NCI-H1105 (cell line): ENCODE measurements at places on chromosomes 7 and 10.

- no peak for DNase-seq
These were observed 9.2 kb downstream of the CPSF4 start for GRCh38 chr7:99447943-99448342.

DNA sequence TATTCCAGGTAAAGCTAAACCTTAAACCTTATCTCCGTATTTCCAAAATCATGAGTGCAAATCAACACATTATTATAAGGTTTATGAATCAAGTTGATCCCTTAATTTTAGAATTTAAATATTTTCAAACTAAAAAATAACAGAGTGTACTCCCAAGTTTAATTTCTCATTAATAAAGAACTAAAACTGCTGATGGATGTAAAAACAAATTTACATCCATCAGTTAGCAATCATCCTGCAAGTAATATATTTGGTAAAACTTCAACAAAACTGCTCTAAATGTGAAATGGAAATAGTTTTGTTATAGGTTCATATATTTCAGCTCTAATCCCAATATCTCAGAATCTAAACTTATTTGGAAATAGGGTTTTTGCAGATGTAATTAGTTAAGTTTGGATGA lies 71.3 kb upstream of the ZNF804B start:
- no peak for DNase-seq

- DNase-seq: no peak
These were observed 111.7 kb upstream of the BTBD16 start for GRCh38 chr10:122159141-122159970.

GRCh38 chr7:91267171-91267955 lies 3.1 kb downstream of the FZD1 start:
- DNase-seq: no peak

- no peak for DNase-seq
These were observed 73.4 kb upstream of the SEPHS1 start for GRCh38 chr10:13421382-13421917.

GRCh38 chr7:155911471-155912105 lies 99.3 kb upstream of the SHH start:
- DNase-seq: no peak

- peak; percentile 94 for DNase-seq
These were observed at the start of gene DLX5 for GRCh38 chr7:97024209-97025129. TSS of gene DLX5 (minus strand) at chr7:97024831. CDS start at chr7:97024623, 208 bp downstream.

DNA sequence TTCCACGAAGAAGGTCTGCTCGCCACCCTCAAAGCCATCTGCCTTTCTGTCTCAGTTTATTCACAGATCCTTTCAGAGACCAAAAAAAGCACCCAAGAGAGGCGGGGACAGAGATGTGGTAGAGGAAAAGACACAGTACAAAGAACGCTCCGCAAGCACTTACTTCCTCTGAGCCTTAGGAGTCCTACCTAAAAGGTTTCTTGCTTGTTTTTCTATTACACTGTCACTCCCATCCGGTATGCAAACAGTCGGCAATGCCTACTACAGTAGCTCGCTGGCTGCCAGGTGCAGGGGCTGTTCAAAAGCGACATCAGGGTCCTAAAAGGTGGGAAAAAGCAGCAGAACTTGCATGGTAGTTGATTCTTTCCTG lies 816 bp downstream of the TECPR1 start:
- DNase-seq: no peak

DNA sequence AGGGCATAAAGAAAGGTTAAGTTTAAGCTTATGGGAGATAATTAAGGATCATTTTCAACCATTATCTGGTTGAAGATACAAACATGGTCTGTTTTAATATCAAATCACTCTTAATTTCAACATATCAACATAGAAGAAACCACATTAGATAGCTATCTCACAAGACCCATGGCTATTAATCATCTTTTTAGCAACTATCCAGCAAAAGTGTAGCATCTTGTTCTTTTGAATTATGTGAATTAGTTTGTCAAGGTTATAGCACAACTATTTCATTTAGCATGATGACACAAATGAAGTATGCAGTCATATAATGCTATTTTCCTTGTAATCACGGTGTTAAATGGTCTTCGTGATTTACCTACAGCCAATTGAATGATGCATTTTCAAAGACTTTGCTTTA lies 58.9 kb upstream of the PPP1R9A start:
- DNase-seq: no peak

- DNase-seq: no peak
These were observed 10.3 kb upstream of the VIM start for GRCh38 chr10:17217631-17218232.

DNA sequence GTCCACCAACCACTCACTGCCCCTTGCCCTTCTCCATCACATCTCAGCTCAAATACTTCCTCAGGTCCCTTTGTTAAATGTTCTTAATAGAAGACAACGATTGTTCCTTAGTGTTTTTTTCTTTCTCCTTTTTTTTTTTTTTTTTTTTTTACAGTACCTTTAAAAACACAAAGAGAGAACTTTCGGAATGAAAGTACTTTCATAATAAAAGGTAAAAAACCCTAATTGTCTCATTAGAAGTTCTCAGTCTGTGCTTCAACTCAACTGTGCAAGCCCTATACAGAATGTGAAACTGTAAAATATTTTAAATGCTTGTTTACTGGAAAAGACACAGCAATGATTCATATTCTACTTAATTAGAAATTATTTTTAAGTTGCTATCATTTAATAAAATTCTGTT lies 29.4 kb downstream of the TSPAN12 start:
- no peak for DNase-seq

DNA sequence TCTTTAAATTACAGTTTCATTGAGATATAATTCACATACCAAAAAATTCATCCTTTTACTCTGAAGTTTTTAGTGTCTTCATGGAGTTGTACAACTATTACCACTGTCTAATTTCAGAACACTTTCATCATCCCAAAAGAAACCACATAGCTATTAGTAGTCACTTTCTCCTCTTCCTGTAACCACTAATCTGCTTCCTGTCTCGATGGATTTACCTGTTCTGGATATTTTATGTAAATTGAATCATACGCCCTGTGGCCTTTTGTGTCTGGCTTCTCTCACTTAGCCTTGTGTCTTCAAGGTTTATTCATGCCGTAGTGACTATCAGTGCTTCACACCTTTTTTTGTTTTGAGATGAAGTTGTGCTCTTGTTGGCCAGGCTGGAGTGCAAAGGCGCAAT lies 135.5 kb downstream of the DOCK1 start:
- no peak for DNase-seq

- no peak for DNase-seq
These were observed 198.3 kb upstream of the YAE1 start for GRCh38 chr7:39367943-39368342.

GRCh38 chr7:33905389-33906032 lies at the start of gene BMPER:
TSS of gene BMPER (plus strand) at chr7:33905539. CDS start at chr7:33905614, 75 bp downstream.
- DNase-seq: peak; percentile 78

DNA sequence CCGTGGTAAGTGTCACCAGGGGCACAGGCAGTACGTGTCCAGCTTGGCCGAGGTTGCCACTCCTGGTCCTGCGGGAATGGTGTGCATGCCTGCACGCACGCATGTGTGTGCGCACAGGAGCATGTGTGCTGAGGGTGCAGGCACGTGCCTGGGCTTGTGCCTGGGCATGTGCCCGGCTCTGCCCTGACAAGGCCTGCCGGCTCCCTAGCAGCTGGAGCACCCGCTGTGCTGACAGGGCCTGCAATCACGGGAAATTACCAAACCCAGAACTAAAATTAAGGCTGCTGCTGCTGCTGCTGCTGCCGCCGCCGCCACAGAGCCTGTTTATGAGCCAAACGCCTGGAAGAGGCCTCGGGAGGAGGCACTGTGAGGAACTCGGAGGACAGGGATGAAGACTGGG lies 28.7 kb downstream of the GHRHR start:
- DNase-seq: no peak

GRCh38 chr10:121497513-121498470 lies 100.5 kb downstream of the FGFR2 start:
- peak; percentile 61 for DNase-seq

DNA sequence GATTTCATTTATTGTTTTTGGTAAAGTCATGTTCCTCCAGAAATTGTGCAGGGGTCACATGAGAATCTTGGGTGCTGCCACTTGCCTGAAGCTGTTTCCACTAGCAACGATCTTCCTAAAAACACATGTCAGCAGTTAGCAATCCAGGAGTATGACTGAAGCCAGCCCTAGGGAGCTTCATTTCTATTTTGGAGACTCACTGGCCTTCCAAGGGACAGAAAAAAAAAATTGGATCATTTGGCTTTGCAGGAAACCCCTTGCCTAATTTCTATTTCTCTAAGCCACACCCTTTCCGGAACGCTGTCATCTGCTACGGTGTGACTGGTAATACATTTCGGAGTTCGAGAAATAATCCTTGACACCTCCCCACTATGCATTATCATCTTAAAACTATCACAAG lies 204.7 kb downstream of the TAX1BP1 start:
- DNase-seq: no peak

DNA sequence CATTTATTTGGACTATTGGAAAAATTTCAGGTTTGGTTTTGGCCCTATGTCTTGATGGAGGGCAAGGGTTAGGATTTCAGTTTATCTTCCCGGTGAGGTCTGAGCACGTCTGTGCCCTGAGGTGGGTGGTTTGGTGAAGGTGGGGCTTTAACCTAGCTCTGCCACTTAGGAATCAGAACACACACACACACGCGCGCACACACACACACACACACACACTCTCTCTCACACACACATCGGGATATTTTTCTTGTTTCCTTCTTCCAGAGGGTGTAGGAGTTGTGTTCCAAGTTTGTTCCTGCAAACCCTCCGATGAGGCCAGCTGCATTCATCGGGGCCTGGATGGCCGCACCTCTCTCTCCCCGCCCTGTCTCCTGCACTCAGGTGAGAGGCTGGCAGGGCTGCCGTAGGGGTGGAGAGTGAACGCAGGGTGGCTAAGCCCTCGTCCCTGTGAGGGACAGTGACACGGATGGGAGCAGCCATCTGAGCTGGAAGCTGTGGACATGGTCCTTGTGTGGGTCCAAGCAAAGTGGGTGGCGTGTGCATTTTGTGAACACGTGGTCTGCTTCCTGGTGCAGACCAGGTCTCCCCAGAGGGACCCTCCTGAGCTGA lies 34.2 kb downstream of the CHST12 start:
- no peak for DNase-seq

DNA sequence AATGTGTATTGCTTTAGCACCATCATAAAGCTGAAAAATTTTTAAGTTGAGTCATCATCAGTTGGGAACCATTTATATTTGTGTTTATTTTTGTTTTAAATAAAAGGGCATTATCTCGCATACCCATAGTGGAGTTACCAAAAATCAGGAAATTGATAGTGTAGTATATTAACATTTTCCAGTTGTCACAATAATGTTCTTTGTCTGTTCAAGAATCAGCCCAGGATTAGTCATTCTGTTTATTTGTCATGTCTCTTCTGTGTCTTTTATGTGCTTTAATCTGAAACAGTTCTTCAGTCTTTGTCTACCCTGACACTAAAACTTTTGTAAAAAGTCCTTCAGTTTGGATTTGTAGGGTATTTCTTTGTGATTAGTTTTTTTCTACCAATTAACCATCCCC lies 827.8 kb upstream of the ZWINT start:
- DNase-seq: no peak

DNA sequence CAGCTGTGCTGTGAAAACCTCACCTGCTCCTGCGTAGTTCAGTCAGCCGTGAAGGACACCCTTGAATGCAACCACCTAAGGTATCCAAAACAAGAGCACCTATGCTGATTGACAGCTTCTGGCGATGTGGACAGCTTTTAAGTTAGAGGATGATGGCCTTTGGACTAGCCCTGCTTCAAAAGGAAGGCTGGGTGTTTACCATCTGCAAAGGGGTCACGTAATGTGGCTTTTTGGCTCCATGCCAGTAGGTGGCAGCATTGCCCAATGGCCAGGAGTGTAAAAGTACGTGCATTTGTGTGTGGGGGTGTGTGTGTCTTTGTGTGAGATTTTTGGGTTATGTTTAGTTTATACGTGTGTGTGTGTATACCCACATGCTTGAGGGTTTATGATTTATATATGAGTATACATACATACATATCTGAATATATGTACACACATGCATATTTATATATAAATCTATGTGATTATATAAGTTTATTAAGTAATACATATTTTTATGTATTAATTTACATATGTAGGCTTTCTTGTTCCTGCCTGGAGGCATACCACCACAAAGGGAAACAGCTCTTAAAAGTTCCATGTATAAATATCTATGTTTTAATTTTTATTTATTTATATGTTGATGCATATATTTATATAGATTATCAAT lies 236.3 kb upstream of the ANKRD30A start:
- DNase-seq: no peak

DNA sequence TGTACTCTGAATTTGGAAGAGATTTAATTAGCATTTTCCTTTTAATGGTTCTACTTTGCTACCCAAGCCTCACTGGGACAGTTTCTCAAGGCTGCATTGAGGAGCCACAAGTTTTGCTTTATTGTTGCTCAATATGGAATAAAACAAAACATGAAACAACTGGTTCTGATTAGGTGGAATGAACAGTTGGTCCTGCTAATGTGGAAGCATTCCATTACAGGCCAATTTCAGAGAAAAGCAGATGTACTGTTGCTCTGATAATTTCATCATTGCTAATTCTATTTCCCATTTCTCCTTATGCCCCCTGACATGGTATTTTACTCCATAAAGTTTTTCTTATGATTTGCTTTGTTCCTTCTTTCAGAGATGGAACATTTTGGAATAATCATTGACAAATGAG lies 66.0 kb upstream of the PAPSS2 start:
- no peak for DNase-seq

DNA sequence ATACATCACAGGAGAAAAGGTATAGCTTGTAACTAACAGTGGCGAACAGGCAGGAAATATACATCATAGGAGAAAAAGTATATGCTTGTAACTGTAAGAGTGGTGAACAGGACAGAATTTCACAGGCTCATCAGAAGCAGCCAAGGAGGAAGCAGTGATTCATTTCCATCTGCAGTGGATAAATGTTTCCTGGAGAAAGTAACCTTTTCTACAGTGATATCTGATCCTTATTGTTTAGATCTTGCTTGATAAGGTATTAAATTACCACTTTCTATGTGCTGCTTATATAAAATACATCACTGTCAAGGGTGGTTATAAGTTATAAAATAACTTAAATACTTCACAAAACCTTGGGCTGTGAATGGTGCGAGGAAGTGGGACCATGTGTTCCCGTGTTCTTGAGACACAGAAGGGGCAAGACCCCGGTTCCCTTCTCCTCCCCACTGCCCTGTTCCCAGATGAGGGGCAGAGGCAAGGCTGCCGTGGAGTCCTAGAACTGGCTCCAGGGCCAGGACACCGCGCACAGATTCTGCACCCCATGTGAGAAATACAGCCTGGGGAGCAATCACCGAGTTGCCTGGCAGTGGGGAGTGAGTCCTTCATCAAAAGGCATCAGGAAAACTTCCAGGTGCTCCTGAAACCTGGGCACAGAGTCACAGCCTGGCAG lies 135.2 kb downstream of the DIP2C start:
- DNase-seq: no peak

DNA sequence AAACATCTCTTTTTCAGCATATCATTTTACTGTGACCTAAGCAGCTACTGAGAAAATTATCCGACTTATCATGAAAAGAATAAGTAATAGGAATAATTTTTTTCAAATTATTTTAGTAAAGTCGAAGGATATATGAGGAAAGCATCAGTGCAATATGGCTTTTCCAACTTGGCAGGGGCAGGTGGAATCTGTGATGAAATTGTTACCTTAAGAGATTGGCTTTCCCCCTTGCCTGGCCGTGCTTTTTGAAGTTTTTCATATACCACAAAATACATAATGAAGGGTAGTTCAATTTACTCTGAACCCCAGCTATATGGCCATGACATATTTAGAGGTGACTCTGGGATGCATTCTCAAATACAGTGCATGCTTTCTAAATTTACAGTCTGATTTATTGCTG lies 87.2 kb upstream of the MKX start:
- no peak for DNase-seq

GRCh38 chr10:35536789-35537188 lies 68.4 kb upstream of the GJD4 start:
- DNase-seq: no peak
